ENCODE measurements at places on chromosomes 12 and 14.

DNA sequence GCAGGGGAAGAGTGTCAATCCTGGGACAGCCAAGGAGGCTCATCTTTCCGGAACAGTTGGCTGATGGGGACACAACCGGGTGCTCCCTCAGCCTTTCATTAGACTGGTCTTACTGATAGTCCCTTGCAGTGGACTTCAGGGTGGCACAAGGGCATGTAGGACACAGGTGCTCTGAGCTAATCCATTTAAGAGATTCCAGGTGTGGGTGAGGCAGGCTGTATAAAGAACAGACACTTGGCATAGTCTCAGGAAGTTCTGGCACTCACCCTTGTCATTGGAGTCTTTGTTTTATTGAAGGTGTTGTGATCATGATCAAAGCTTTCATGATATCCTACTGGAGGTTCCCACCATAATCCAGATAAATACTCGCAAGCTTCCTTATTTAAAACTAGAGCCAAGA is 341.6 kb downstream of the EMP1 start:
- no peak for DNase-seq

DNA sequence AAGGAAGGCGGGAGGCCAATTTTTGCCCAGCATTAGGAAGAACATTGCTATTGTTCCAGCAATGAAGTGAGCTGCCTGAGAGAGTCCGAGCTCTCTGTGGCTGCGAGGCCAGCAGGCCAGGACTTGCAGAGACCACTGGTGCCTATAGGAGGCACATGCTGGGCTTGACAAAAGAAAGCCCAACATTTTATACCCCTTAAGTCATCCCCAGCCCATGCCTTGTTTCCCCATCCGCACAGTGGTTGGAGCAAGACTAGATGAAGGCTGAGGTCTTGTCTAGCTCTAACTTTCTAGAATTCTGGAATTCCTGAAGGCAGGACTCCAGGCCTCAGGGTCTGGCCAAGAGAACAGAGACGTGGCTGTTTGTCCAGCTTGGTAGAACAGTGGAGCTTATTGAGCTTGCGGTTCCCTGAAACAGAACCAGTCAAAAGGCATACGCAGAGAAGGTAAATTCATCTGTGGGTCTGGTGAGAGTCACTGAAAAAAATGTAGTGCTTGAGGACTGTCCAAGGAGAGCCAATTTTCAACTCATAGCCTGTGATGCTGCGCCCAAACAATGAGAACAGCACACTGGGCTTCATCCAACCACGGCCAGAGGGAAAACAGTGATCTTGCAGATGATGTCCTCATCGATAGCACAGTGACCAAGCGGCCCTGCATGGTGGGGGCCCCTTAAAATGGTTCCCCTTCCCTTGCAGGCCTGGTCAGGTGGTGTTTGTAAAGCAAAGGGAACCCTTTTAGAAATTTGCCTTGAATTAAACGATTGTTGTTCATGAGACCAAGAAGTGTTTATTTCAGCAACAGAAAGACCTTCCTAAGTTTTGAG is 27.1 kb upstream of the COL2A1 start:
- no peak for DNase-seq

GRCh38 chr12:85000729-85001128 is 35.3 kb downstream of the TSPAN19 start:
- no peak for DNase-seq

DNA sequence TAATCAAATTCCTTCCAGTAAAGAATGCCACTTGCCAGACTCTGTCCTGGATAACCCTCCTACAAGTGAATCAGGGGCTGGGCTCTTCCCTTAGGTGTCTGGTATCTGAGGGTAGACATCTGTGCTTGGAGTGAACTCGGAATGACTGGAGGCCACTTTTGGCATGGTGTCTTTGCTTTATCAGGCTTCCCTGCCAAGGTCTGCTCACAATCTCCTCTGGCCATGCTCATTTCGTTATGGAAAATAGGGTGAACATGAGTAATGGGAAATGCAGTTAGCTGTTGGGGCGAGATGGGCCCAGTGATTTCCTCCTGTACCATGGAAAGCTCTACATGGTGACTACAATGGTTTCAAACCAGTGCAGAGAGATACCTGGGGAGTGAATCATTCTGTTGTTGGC is 212.9 kb downstream of the NRXN3 start:
- no peak for DNase-seq

- DNase-seq: no peak
Observed at GRCh38 chr12:116174006-116174405, 103.5 kb downstream of the MED13L start.

DNA sequence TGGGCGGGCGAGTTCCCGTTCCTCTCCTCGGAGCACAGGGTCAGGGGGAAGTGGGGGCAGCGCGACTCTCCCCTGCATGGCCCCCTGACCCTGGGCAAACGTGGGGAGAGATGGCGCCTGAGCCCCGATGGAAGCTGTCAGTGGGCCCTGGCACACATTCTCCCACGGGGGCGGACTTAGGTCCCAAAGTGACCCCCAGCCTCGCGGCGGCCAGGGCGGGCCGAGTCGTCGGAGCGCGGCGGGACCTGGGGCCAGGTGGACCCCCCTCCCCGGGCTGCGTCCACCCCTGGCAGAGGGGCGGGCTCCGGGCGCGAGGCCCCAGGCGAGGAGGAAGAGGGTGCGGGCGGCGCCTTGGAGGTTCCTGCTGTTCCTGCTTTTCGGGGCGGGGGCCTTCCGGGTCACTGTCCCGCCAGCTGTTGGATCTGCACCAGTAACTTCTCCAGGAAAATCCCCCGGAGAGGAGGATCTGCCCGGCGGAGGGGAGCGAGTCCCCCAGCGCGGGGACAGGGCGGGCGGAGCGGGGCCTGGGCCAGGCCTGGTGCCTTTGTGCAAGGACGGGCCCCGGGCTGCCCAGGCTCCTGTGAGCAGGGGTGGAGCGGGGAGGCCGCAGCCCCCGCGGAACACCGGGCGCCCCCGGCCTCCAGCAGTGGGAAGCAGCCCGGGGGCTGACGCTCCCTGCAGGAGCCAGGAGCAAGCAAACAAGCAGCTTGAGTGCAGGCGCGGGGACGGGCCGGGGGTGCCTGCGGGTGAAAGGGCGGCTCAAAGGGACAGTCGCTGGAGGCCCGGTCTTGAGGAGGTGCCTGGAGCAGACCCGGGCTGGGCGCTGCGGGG is 15.3 kb downstream of the TNFAIP2 start:
- no peak for DNase-seq

DNA sequence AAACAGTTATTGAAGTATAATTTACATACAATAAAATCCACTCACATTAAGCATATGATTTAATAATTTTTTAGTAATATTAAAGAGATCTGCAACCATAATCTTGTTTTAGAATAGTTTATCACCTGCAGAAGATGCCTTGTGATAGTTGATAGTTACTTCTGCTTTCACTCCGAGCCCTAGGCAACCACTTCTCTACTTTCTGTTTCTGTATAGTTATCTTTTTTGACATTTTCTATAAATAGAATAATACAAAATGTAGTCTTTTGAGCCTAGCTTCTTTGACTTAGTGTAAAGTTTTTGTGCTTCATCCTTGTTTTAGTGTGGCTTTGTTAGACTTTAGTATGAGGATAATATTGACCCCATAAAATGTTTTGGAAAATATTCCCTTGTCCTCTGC is 111.0 kb downstream of the MNAT1 start:
- no peak for DNase-seq

DNA sequence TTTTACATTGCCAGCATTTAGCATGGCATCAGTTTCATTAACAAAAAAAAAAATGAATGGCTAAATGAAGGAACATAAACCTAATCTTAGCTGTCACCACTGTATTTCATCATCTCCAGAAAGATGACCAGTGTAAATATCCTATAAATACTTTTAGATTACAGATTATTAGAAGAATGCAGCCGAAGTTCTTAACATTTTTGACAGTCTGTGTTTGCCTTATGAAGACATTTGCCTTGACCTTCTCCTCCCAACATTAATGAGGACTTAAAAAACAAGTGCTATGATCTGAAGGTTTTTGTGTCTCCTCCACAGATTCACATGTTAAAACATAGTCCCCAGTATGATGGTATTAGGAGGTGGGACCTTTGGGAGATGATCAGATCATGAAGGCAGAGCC is 253.0 kb downstream of the SNAPC1 start:
- DNase-seq: peak; percentile 39

GRCh38 chr14:61623927-61624326 is 71.4 kb upstream of the HIF1A start:
- DNase-seq: no peak

- peak; percentile 94 for DNase-seq
Observed at GRCh38 chr14:58395812-58396788, at the start of gene TOMM20L. TOMM20L (plus strand) TSS chr14:58395930; CDS start chr14:58395958, 28 bp downstream.

- no peak for DNase-seq
Observed at GRCh38 chr14:38089123-38089522, 118.6 kb upstream of the SSTR1 start.

GRCh38 chr12:21330682-21331253 is 3.9 kb downstream of the SLCO1A2 start:
- DNase-seq: peak; percentile 15

DNA sequence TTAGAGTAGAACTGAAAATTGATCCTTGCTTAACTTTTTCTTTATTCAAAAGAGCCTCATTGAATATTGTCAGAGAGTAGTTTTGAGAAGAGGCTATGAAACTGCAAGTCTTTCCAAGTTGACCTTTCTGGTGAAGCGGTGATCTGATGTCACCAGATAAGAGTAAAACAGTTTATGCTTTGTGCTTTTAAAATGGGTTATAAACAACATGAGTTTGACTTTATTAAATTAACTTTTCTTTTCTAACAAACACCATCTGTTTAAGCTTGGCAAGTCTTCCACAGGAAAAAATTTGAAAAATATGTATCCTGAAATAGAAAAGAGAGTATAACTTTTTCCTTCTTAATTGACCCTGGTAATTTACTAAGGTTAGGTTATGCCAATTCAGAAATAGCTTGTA is 408.7 kb upstream of the NOVA1 start:
- no peak for DNase-seq
